Placental epithelial cell (primary cell): ENCODE measurements at places on chromosomes 5 and 9. TPM values are rescaled to one million over a fixed set of nuclear protein-coding genes. Genes with fewer than 3 reads are reported as not detected.

Gene FOXE1
- total RNA-seq = 1.2 TPM in 1 of 2 replicates, not detected in the other

Gene NUTM2F
- total RNA-seq = not detected in 2 replicates

Gene KLF9
- total RNA-seq = 35.5 and 66.7 TPM in 2 replicates

Gene ACOT12
- not detected in 2 replicates for total RNA-seq

Gene SLC46A2
- not detected in 2 replicates for total RNA-seq

Gene CTSL
- 54.3 and 57.3 TPM in 2 replicates for total RNA-seq

Gene CYLC2
- total RNA-seq = not detected in 2 replicates

Gene TYRP1
- total RNA-seq = 0.33 and 0.79 TPM in 2 replicates

Gene TSLP
- total RNA-seq = not detected in 2 replicates

Gene LSM11
- 5.0 and 7.1 TPM in 2 replicates for total RNA-seq

Gene TAF11L10
- total RNA-seq = 0.39 TPM in 1 of 2 replicates, not detected in the other

Gene MEGF10
- total RNA-seq = 0.54 and 3.1 TPM in 2 replicates

Gene GMCL2
- total RNA-seq = not detected in 2 replicates

Gene AGTPBP1
- total RNA-seq = 24.9 and 33.8 TPM in 2 replicates

Gene SPATA31C1
- total RNA-seq = not detected in 2 replicates

Gene IL17B
- total RNA-seq = not detected in 2 replicates

Gene POU5F2
- total RNA-seq = 1.4 and 2.0 TPM in 2 replicates

Gene LAMC3
- total RNA-seq = under 0.01 and 0.39 TPM in 2 replicates

Gene RASEF
- 0.33 and 0.39 TPM in 2 replicates for total RNA-seq

Gene LEAP2
- total RNA-seq = 0.39 TPM in 1 of 2 replicates, not detected in the other

Gene PCDHGA5
- 0.43 and 1.6 TPM in 2 replicates for total RNA-seq

Gene RETREG1
- 15.7 and 19.4 TPM in 2 replicates for total RNA-seq

Gene MAMDC2
- 6.7 and 19.7 TPM in 2 replicates for total RNA-seq

Gene RANBP3L
- total RNA-seq = not detected in 2 replicates

Gene CDC14B
- total RNA-seq = 27.5 and 37.4 TPM in 2 replicates

Gene CATSPER3
- total RNA-seq = 0.54 TPM in 1 of 2 replicates, not detected in the other

Gene RASGEF1C
- total RNA-seq = not detected in 2 replicates

Gene QSOX2
- 4.3 and 10.6 TPM in 2 replicates for total RNA-seq

Gene GNA14
- total RNA-seq = 1.8 and 2.0 TPM in 2 replicates

Gene GLRA1
- total RNA-seq = not detected in 2 replicates

Gene SHOC1
- not detected in 2 replicates for total RNA-seq

Gene ADAMTS19
- total RNA-seq = under 0.01 TPM in 1 of 2 replicates, not detected in the other

Gene ANKRD20A1
- total RNA-seq = under 0.01 TPM in 2 replicates

Gene F12
- 3.0 and 7.9 TPM in 2 replicates for total RNA-seq

Gene NIM1K
- under 0.01 and 0.33 TPM in 2 replicates for total RNA-seq

Gene WNT8A
- not detected in 2 replicates for total RNA-seq

Gene TMEM252
- not detected in 2 replicates for total RNA-seq

Gene MRPL50
- 8.2 and 9.5 TPM in 2 replicates for total RNA-seq

Gene MYMK
- not detected in 2 replicates for total RNA-seq
